ENCODE measurements at places on chromosomes 6 and 20.

DNA sequence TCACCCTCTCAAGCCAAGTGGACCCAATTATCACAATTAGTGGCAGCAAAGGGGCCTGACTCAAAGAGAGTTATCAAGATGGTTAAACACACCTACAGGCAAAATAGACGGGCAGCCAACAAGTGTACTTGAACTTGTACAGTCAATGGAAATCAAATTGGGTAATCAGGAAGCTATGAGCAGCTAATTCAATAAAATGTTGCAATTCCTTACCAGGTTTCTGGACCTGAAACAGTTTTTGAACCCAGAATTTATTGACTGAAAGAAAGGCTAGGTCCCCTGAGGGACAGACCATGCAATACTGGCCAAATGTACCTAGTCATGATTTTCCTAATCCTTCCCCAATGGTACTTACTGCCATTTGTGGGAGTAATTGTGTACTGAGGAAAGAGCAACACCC is 679.8 kb downstream of the EPM2A start:
- no peak for DNase-seq

GRCh38 chr6:131638013-131638412 is 911 bp downstream of the ENPP3 start:
- DNase-seq, result no peak

DNA sequence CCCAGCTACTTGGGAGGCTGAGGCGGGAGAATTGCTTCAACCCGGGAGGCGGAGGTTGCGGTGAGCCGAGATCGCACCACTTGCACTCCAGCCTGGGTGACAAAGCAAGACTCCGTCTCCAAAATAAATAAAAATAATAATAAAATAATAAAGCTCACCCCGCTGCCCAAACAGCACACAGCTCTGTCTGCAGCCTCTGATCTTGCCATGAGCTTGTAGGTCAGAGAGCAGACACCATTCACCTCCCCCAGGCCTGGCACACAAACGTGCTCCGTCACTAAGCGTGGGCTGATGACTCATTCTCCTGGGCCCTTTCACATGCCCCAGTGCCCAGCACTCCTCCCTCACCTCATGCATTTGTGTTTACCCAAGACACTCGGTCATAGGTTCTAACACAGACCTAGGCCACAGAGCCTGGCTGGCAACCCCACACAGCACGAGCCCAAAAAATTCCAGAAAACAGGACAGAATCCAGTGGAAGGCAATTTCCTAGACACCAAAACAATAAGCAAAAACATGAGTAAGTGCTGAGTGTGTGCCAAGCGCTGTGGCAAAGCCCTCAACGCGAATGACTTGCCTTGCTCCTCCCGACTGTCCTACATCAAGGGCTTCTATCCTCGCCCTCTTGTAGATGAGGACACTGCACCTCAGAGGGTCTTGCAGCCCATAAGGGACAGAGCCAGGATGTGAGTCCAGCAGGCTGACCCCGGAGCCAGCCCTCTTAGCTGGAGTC is 18.0 kb downstream of the ATP9A start:
- DNase-seq, result peak; percentile 68

DNA sequence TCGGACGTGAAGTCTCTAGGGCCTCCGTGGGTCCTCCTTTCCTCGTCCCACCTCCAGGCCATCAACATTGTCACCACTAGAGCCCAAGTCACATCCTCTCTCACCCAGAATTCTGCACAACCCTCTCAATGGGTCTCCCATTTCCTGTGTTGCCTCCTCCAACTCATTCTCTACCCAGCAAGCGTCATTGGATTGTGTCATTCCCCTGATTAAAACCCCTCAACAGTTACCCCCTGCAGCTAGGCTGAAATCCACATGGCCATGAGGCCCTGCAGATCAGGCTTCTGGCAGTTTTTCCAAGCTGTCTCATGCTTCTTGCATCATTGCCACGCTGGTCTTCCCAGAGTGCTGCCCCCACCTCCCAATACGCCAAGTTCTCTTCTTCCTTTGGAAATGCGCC is 12.9 kb upstream of the FAM210B start:
- no peak for DNase-seq

DNA sequence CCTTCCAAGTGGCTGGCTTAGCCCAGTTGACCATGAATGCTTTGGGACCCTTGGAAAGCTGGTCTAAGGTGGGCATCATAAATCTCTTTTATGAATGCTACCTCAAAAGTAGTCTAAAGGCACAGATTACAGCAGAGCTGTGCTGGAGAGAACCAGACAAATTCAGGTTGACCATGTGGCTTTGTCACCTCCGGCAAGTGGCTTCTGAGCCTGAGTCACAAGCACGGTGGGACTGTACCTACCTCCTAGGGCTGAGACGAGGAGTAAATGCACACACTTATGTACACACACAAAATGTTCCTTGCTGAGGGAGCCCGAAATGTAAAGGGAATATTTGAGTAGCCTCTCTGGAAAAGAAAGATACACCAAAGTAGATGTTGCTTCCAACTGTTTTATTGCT is 155.9 kb downstream of the NFATC2 start:
- DNase-seq, result no peak

Measured in uterus (tissue), 4 donors.